ENCODE measurements at places on chromosomes 16 and 17. TPM values are rescaled to one million over a fixed set of nuclear protein-coding genes. Genes with fewer than 3 reads are reported as not detected.

Gene PRSS33
- total RNA-seq: 0.23 TPM

DNA sequence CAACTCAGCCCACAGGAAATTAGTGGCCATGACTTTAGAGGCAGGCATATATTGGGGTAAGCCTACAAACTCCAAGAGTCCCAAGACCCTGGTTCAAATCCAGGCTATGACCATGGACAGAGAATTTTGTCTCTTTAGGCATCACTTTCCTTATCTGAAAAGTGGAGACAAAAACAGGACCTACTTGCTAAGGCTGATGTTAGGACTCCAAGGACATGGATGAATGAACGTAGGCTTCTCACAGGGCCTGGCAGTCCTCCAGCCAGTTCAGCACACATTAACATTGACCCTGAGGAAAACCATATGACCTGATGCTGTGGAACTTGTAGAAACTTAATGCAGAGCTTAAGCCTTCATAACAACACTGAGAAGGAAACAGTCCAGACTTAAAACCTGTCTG is 1.4 kb downstream of the FKBP10 start:
- no peak for DNase-seq

GRCh38 chr17:29004081-29004692 is 1.6 kb downstream of the SEZ6 start:
- no peak for DNase-seq

GRCh38 chr17:50381920-50382319 is 8.9 kb downstream of the EME1 start:
- DNase-seq: no peak

DNA sequence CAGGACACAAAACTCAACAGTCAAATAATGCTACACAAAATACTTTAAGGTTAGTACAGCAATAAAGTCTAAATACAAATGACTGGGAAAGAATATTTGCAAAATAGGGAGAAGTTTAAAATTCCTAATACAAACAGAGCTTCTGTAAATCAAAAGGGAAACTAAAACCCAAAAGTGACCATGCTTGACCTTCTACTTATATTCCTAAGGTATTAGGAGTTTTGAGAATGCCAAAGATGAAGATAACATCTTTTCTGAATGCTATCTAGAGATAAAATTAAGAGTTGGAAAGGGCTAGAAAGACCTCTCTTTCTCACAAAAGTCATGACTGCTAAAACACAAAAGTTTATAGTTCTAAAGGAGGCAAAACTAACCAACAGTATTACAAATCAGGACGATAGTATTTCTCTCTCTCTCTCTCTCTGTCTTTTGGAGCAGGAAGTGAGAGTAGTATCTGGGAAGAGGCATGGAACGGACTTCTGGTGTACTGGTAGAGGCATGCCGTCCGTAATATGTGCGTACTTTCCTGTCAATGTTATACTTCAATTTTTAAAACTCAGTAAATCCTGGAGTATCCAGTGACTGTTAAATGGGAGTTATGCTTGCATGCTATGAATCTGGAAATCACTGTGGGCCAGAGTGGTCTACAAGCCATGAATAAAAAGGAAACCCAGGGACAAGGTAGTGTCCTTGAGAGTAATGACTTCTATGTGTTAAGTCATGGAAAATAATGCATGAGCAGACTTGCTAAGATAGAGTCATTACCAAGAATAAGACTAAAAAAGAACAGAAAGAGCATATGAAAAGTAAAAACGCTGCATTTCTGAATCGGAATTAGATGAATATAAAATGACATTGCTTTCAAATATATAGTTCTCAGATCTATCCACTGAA is 49.7 kb upstream of the ANKFY1 start:
- no peak for DNase-seq

Gene TEKT5
- 1.5 TPM for total RNA-seq

GRCh38 chr16:85793662-85794298 is 5.6 kb downstream of the EMC8 start:
- DNase-seq: no peak

Gene ADORA2B
- total RNA-seq: 42.7 TPM

GRCh38 chr16:27708651-27709050 is 158.7 kb downstream of the KATNIP start:
- DNase-seq: no peak

- DNase-seq: no peak
These were observed 25.4 kb downstream of the CRAMP1 start for GRCh38 chr16:1637526-1637925.

Gene EVPL
- total RNA-seq: 77.8 TPM

DNA sequence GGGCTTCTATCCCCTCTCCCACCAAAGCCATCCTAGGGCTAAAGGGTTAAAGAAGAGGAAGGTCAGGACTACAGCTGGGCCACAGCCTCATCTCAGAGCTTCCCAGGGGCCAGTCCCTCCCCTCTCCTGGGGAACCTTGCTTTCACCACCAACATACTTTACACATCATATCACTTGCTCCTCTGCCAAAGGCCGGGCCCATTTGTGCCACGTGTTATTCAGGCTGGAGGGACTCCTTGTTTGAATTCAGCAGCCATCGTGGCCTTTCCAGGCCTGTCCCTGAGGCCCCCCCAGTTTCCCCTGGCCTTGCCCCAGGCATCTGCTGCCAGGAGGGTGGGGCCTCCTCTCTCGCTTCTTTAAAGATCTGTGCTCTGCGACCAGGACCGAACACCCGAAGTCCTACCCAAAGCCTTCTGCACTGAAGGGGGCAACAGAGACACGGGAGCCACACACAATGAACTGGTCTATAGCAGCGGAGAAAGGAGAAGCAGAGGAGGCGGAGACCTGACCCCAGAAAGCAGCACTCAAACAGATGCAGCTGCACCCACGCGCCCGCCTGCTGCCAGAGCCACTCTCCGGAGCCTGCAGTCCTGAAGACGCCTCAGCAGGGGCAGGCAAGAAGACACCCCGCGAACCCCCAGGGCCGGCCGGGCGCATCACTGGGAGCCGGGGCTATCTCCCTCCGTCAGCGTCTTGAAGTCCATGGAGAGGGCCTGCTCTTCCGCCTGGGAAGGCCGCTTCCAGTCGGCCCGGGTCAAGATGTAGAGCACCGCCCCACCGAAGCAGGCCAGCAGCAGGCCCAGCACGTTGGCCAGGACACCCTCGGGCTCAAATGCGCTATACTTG is 12.1 kb downstream of the CYB561 start:
- DNase-seq: no peak

DNA sequence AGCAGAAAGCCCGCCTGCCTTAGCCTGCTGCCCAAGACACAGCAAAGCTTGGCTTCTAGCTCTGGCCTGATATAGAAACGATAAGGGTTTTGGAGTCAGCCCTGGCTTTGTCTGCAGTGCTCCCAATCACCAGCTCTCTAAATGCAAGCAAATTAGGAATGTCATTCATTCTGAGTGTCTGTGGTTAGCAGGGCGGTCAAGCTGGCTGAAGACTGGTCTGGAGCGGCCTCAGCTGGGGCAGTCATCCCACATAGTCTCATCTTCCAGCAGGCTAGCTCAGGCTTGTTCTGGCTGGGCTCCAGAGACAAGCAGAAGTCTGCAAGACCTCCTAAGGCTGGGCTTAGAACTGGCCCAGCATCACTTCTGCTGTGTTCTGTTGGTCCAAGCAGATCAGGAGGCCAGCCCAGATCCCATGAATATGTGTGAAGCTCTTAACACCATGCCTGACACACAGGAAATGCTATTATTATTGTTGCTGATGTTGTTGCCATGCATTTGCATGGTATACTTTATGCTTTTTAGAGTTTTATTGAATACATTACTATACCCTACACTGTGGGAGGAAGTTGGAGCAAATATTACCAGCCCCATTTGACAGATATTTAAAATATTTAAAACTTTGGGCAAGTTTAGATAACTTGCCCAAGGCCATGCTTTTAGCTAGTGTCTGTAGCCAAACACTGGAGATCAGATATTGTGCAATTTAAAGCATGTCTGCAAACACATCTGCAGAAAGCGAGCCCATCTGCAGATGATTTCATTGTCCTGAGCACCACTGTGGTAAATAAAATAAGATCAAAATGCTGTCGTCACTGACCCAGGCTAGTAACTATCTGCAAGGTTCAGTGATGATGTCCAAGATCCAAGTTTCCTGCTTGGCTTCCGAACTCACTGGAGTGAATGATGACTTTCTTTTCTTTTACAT is 24.8 kb downstream of the TMC7 start:
- DNase-seq: peak; percentile 58

DNA sequence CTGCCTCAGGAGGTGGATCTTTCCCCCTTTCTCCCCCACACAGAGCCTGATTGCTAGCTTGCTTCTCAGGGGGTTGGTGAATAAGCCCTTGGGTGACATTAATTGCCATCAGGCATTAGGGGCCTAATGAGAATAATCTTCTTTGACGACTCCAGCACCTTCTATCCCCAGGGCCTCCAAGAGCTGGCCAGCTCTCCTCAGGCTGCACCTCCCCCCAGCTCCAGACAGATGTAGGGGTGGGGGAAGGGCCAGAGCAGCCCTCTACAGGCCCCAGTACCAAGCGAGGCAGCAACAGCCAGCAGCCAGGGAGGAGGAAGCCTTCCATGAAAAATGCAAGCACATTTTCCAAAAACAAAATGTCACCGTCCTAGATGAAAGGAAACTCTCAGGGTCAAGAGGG is 1.4 kb upstream of the TMEM132E start:
- no peak for DNase-seq

Gene CCL13
- total RNA-seq: not detected

GRCh38 chr16:12336141-12336540 is 359.6 kb downstream of the SNX29 start:
- no peak for DNase-seq

DNA sequence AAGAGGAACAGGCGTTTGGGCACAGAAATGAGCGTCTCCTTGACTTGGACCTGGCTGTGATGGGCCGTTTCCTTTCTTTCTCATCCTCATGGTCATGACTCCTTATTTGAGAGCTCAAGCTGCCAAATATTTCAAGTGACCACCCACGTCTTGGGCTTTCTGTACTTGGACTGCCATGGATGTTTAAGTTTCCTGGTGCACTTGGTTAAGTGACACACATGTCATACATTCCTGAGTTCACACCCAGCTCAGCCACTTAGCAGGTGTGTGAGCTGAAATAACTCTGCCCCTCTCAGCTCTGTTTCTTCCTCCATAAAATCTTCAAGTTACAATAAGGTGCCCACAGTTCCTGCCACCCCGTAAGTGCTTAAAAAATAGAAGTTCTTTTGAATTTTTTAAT is 114.5 kb downstream of the CLEC16A start:
- DNase-seq: peak; percentile 12

DNA sequence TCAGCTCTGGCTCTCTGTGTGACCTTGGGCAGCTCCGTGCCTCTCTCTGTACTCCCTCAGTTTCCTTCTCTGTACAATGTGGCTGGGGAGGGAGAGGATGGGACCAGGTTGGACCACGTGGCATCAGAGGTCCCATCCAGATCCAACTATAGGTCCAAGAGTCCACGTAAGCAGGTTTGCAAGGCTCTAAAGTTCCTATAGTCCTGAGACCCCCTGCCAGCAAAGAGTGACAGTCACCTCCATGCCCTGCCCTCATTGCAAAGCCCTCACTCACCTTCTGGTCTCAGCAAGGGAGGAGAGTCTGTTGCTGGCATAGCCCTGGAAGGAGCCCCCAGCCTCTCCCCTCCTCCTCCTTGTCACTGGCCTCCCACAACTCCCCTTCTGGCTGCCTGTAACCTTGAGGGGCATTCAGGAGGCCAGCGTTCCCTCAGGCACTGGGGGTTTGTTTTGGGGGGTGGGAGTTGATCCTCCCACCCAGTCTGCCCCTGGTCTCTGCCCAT is 6.1 kb upstream of the DRC7 start:
- no peak for DNase-seq

GRCh38 chr17:75412455-75413317 is 7.2 kb upstream of the GRB2 start:
- peak; percentile 43 for DNase-seq

DNA sequence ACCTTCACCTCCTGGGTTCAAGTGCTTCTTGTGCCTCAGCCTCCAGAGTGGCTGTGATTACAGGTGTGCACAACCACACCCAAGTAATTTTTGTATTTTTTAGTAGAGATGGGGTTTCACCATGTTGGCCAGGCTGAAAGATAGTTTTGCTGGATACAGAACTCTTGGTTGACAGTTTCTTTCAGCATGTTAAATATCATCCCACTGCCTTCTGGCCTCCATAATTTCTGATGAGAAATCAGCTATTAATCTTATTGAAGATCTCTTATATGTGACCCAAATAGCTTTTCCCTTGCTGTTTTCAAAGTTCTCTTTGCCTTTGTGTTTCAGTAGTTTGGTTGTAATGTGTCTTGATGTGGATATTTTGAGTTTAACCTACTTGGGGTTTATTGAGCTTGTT is 50.3 kb upstream of the BRD7 start:
- no peak for DNase-seq

- no peak for DNase-seq
These were observed 24.0 kb downstream of the TRIM16 start for GRCh38 chr17:15660077-15660476.

DNA sequence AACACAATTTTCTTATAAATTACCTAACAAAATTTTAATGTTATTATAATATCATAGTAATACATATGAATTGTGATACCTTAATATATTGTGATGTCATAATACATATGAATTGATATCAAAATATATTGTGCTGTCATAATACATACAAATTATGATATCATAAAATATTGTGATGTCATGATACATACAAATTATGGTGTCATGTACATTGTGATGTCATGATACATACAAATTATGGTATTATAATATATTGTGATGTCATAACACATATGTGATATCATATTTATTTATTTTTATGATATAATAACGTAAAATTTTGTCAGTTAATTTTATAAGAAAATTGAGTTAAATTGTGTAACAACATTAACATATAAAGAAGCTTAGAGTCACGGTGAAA is 1927.2 kb downstream of the TP53TG3F start:
- DNase-seq: no peak

Gene MKS1
- total RNA-seq: 30.1 TPM

DNA sequence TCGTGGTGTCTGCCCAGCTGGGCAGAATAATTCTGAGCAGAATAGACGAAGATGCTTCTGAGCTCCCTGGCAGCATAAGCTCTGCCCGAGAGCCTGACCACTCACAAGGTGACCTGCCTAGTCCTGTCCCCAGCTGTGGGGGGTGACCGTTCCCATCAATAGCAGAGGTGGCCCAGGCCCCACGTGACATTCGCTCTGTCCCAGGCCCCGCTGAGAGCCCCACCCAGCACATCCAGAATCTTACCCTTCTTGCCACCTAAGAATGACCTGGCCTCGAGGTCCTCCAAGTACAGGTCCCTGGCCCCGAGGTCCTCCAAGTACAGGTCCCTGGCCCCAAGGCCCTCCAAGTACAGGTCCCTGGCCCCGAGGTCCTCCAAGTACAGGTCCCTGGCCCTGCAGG is 695 bp upstream of the TMEM204 start:
- DNase-seq: no peak

Gene FBXW10
- total RNA-seq: 5.3 TPM

DNA sequence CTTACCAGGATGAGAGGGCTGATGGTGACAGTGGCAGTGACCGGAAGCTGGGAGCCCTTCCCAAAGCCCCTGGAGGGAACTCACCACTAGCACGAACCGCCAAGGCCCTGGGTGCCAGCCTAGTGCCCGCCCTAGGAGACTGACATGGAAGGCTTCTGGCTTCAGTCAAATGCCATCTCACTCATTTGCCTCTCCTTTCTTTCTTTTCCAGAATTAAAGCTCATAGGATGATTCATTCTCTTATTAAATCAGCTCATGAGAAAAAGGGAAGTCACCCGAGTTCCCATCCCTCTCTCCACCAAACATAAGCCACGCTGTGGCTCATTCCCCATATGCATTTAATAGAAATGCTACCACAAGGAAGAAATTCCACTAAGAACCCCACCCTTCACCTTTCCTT is 12.1 kb downstream of the CUEDC1 start:
- DNase-seq: peak; percentile 82

Gene FBXO39
- not detected for total RNA-seq

Data from PC-9 (cell line).